ENCODE measurements at places on chromosomes 12 and 14.
A peak's percentile ranks its signal among the peaks of the same experiment; 100 is the strongest.

- DNase-seq: no peak
Measured at GRCh38 chr14:36716614-36717184, 55.0 kb downstream of the PAX9 start.

DNA sequence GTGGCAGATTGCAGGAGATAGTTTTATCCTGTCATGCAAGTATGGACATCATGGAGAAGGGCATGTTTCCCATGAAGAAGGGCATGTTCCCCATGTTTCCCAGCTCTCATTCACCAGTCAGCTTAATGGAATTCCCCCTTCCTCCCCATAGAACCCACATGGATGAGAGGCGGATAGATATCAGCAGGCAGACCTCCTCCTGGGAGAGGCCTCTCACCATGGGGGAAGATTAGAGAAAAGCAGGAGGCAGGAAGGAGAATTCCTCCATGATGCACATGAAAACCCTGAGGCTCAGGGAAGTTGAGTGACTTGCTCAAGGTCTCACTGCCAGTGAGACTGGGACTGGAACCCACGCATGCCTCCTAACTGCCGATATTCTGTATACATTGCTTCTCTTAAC is 92.9 kb upstream of the FOXN3 start:
- no peak for DNase-seq

- DNase-seq: no peak
Measured at GRCh38 chr14:53038629-53039028, 87.8 kb upstream of the FERMT2 start.

DNA sequence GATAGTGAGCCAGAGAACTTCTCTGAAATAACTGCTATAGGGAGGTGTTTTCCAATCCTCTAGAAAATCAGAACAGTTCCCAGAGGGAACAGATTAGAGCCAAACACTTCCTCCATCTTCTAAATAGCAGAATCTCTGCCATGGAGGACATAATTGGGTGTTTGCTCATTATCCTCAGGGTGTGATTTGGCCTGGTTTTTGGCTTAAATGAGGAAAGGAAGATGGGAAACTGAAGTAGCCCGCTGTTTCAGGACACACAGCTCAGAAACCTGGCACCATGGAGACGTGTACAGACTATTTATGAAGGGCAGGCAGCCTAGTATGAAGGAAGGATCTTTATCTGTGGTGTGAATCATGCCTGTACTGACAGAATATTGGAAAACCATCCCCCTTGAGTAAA is 231.7 kb upstream of the PRKD1 start:
- DNase-seq: no peak

DNA sequence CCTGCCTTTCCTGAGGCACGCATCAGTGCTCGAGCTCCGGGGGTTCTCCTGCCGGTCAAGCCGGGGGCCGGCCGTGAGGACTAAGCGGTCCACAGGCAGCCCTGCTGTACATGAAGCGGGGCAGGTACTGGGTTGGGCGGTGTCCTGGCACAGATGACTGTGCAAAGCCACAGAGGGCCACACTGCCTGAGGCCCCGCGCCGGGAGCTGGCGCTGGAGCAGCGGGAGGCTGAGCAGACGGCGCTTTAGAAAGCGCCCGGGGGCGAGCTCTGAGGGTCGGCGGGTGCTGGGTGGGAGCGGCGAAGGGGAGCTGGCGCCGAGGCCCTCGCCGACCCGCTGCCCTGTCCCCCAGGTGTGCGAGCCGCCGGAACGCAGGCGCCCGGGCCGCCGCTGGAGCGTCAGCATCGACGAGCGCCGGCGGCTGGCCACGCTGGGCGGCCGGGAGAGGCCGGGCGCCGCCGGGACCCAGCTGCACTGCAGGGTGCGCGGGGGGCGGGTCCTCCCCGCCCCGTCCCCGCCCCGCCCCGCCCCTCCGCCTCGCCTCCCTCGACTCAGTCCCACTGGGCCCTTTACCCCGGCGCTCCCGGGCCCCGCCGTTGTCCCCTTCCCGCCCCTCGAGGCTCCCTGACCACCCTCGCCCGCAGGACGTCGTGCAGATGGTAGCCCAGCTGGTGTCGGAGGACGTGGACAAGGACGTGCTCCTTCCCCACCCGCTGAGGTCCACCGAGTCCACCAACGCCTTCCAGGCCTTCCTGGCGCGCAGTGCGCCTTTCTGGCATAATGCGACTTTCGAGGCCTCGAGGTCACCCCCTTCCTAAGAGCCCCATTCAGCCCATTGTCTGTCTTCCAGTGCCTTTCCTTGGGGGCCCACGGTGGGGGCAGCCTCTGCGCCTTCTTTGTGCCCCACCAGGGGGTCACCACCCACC is 8.3 kb upstream of the MTA1 start:
- DNase-seq: peak; percentile 14

- DNase-seq: no peak
Measured at GRCh38 chr12:82097877-82098276, 260.3 kb downstream of the CCDC59 start.

- no peak for DNase-seq
Measured at GRCh38 chr12:122949405-122949804, 16.9 kb downstream of the ABCB9 start.

GRCh38 chr12:111393700-111394300 is 11.9 kb upstream of the SH2B3 start:
- no peak for DNase-seq

- no peak for DNase-seq
Measured at GRCh38 chr14:100371773-100372172, 48.6 kb downstream of the SLC25A47 start.

GRCh38 chr14:35532783-35533356 is 1.1 kb upstream of the INSM2 start:
- DNase-seq: no peak

DNA sequence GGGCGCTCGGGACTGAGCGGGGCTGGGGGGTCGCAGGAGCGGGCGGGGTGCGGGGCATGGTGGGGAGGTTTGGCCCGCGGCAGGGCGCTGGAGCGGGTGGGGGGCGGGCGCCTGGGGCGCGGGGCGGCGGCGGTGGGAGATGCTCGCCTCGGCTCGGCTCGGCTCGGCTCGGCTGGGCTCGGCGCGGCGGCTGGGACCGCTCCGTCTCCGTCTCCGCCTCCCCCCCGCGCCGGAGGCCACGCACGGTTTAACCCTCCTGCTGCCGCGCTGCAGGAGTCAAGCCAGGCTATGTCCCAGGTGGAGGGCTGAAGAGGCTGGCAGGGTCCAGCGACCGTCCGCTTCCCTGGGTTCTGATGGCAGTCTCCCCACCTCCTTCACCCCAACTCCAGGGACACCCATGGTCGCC is at the start of gene PIANP:
Gene PIANP, minus strand, starts transcription at position 170 of the 406 bp plus-strand sequence. CDS start 2,754 bp downstream, outside the sequence.
- peak; percentile 58 for DNase-seq

DNA sequence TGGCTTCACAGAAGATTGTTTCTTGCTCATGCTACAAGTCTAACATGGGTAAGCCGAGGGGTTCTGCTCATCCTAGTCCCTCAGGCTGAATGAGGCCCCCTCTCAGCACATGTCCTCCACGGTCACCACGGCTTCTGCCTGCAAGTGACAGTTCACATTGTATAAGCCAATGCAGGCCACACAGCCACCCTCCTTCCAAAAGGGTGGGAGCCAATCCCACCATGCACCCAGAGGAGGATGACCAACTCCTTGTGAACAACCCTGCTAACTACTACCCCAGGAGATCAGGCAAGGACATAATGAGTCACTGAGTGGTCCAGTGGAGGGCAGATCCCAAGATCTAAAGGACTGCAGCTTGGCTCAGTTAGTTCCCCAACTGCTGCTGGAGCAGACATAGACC is 6.1 kb downstream of the SPRING1 start:
- DNase-seq: no peak

DNA sequence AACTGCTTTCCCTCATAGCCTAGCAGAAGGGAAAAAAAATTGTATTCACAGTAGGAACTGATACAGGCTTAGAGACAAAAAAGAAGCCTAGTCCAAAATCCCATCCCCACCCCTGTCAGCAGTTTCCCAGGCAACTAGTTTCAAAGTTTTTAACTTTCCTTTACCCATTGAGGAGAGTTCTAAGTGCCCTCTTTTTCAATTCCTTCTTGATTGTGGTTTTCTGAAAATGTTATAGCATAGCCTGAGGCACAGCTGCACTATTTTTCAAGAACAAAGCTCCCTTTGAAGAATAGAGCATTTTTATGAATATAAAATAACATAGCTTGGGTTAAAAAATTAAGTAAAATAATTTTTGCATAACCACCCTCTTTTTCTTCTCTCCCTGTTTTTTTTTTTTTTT is 81.6 kb downstream of the IPO8 start:
- no peak for DNase-seq

DNA sequence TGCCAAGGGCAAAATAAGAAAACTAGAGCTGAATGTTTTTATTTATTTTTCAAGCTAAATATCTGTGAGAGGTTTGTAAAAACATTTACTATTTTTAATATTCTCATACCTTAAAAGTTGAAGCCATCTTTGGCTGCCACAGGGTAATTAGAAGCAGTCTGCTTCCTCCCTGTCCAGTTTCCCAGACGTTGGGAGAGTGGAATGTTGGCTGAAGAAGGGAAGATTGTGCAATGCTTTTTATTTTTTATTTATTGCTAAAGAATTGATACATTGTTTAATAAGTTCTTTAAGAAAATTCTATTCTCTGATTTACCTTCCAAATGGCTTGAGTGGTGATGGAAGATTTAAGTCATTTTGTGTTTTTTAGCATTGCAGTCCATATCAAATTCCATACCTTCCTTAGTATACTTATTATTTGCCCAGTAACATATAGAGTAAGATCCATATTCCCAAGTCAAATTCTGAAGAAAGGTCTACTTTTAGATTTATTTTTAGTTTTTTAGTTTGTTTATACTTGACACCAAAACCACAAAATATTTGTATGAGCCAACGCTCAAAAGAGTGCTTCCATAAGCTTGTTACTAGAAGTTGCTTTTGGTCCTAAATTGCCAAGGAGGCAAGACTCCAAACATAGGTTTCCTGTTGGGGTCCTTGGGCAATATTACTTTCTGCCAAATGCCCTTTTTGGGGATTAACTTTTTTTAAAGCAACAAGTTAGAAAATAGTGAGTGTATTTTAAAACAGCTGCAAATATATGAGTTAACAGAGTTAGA is 124.0 kb upstream of the CPM start:
- no peak for DNase-seq

DNA sequence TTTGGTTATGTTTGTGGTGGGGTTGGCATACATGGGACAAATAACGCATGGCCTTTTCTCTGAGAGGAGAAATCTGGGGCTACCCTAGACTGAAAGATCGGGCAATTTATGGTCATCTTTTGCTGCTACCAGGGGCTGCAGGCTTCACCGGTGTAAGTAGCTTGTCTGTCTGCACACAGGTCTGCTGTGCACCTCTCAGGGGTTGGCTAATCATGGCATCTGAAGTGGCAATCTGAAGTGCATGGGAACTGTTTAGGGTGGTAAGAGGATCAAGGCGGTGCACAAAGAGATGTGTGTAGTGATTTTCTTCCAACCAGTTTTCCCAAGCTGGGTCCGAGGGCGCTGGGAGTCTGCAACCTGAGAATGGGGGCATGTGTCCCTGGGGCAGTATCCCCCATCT is 141.3 kb downstream of the EMP1 start:
- no peak for DNase-seq

DNA sequence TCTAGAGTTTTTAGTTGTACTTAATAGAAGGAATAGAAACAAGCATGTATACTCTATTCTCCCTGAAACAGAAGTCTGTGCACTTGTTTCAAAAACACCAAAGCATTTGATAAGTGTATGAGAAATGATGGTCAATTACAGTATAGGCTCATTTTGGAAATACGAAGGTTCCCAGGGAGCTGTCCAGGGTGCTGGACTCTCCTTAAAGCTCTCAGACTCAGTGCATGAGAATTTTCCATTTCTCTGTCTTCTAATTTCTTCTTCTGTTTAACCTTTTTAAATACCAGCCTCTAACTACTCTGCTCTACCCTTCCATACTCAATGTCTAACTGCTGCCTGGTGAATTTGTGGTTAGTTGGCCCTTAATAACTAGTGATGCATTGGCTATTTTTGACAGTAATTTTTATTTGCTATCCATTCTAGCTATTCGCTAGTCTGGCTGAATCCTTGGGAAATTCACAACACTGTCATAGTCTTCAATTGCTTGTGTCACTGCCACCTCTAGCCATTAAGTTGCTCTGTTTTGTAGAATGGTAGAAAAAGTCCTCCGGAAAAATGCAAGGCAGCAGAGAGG is 229.2 kb downstream of the NRXN3 start:
- no peak for DNase-seq

DNA sequence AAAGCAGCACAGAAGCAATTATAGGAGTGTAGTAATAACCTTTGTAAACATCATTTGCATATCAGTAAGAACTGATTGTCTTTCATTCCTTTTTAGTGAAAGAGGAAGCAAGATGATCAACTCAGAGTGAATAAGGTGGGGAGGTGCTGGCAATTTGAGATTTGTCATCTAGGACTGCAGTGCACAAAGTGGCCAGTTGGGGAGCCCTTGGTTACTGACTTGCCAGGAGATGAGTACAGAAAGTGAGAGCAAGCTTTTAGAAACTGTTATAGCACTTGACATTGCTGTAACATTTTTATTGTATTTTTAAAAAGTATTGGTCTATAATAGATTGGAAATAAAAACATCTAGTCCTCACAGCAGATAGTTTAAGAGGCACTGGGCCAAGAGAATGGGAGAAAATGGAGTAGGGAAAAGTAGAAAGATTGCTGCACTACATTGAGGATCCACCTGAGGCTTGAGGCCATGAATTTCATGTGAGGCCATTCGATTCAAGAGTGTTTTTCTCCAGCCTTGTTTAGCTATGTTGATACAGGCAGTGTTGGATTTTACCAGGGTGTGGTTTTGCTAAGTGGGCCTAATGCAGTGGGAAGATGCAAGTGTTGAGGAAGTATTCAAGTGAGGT is 98.2 kb downstream of the SNAPC1 start:
- peak; percentile 63 for DNase-seq

DNA sequence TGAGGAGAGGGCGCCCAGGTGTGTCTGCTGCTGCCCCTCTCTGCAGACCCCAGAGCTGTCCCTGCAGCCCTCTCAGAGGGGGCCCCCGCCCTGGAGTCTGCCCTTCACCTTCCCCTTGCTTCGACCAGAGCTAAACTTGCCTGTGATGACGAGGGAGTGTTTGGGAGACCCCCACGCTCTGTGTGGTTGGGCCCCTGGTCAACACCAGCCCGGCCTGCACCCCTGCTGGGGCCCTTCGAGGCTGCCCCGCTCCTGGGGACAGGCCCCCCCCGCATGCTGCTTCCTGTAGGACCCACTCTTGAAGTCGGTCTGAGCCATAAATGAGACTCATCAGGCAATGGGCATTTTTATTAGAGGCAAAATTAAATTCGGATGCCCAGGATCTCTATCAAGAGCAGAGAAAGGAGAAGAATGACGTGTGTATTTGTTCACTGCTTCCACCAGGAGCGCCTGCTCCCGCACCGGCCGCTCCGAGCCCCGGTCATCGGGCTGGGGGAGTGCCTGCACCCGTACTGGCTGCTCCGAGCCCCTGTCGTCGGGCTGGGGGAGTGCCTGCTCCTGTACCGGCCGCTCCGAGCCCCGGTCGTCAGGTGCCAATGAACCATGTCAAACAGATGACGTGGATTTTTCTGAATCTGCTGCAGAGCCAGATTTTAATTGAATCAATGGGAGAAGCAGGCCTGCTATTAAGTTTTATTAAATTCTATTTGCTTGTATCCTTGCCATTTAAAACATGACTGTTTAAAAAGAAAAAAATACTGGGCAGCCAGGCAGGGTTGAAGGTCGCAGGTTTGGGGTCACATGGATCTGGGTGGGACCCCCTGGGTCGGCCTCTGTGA is 47.7 kb downstream of the NOC4L start:
- no peak for DNase-seq

Data from stimulated activated CD4-positive, alpha-beta T cell treated with anti-CD3 and anti-CD28 coated beads, Interleukin-4, amount 100 ng/mL, for 4 hours (primary cell).